Activated CD4-positive, CD25-positive, alpha-beta regulatory T cell treated with anti-CD3 and anti-CD28 coated beads, Interleukin-2, amount 50 U/mL, for 72 hours (primary cell): ENCODE measurements at places on chromosomes 11 and 22.

- DNase-seq = no peak
These were observed 5.7 kb downstream of the AMOTL1 start for GRCh38 chr11:94773842-94774241.

DNA sequence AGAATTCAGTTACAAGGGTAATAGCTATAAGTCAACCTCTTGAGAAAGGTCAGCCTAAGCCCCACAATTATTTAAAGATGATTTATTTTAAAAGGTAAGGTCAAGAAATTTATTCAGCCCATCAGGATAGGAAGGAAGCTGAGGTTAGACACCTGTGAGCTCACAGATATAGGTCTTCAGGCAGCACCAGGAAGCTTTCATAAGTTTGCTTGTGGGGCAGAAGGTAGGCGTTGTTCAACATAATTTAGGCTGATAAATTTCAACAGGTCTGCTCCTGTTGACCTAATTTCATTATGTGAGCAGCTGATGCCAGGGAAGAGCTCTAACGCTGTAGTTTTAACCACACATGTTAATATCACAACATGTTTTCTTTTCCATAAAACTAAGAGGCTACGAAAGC is 118.1 kb upstream of the APOA1 start:
- no peak for DNase-seq

GRCh38 chr22:27420817-27421361 is 380.7 kb downstream of the MN1 start:
- DNase-seq = no peak

GRCh38 chr11:25655636-25656035 is 676.3 kb upstream of the ANO3 start:
- DNase-seq = no peak

- DNase-seq = no peak
These were observed 3.1 kb upstream of the APOBEC3G start for GRCh38 chr22:39073981-39074380.

- DNase-seq = no peak
These were observed 8.4 kb upstream of the RANBP1 start for GRCh38 chr22:20107471-20107901.
